ENCODE measurements at places on chromosomes 2 and 18.
A peak's percentile ranks its signal among the peaks of the same experiment; 100 is the strongest.

DNA sequence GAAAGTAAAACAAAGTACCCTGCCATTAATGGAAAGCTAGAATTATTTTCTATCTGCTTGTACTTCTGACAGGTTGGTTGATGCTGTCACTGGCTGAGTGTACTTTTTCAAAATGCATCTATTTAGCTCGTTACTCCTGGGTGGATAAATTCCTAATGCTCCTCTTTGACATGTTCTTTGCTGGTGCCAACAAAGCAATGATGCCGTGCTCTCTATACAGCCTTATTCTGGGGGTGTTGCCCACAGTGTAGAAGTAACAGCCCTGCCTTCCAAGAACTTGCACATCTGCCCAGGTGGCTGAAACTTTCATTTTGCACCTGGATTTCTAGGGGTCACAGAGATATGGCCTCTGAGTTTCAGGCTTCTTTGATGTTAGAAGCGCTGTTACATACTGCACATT lies 132.4 kb downstream of the SLC4A3 start:
- no peak for DNase-seq

- DNase-seq: no peak
These were observed 37.4 kb downstream of the SCTR start for GRCh38 chr2:119486886-119487285.

- no peak for DNase-seq
These were observed 1068.4 kb downstream of the LRP1B start for GRCh38 chr2:141062443-141062842.

DNA sequence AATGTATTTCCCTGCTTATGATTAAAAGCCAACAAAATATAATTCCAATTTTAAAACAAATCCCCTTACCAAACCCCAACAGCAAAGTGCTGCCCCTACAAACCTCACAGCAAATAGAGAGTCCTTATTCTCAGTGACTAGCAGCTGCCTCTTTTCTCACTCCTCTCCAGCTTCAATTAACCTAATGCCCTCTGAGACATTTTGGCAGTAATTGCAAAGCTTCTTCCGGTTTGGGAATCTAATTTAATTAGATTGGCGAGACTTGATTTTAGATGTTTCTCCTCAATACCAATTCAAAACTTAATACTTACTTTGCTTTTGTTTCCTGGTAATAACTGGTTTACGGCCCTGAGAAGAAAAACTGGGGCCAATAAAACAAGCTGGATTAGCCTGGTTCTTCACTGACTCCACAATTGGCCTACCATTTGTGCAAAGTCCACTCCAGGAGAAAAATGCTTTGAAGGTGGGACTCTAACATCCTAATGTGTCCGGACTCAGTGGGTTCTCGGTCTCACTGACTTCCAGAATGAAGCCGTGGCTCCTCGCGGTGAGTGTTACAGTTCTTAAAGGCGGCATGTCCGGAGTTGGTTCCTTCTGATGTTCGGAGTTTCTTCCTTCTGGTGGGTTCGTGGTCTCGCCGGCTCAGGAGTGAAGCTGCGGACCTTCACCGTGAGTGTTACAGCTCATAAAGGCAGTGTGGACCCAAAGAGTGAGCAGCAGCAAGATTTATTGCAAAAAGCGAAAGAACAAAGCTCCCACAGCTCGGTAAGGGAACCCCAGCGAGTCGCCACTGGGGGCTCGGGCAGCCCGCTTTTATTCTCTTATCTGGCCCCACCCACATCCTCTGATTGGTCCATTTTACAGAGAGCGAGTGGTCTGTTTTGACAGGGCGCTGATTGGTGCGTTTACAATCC lies 52.8 kb downstream of the SLC35F5 start:
- DNase-seq: no peak

DNA sequence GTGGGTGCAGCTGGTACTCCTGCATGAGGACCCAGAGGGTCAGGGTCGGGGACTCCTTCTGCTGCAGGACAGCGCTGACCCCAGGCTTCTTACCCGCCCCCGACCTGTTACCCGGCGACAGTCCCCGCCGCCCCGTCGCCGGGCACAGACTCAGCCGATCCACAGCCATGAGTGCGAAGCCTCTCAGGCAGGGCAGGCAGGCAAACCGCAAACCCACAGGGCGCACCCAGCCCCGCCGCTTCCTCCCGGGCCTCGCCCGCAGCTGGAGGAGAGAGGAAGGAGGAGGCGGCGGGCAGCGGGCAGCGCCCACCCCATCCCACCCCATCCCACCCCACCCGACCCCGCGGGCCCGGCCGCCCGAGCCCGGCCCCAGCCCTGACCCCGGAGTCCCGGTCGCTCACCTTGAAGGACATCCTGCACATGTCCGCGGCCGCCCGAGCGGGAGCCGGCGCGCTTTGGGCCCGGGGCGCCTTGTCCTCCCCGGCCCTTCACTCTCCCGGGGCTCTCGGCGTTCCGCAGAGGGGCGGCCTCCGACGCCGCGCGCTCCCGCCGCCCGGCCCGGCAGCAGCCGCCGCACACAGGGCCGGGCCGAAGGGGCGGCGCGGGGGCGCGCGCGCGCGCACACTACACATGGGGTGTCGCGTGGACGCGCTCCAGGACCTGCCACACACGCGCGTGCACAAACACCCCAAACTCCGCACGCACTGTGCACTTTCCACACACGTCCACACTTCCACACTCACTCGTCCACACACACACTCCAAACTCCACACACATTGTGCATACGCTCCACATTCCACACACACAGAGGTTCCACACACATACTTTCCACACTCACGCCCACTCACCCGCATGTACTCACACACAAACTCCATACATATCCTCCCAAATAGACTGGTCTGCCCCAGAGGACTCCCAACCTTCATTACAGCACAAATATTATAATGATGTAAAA lies at the start of gene ANKRD29:
TSS of gene ANKRD29 (minus strand) at position 603 of the 955 bp plus-strand sequence. CDS start at position 422, 181 bp downstream.
- no peak for DNase-seq

GRCh38 chr2:25617948-25618646 lies 55.3 kb downstream of the DTNB start:
- DNase-seq: peak; percentile 32

GRCh38 chr2:23578964-23579671 lies 194.1 kb downstream of the KLHL29 start:
- DNase-seq: no peak

DNA sequence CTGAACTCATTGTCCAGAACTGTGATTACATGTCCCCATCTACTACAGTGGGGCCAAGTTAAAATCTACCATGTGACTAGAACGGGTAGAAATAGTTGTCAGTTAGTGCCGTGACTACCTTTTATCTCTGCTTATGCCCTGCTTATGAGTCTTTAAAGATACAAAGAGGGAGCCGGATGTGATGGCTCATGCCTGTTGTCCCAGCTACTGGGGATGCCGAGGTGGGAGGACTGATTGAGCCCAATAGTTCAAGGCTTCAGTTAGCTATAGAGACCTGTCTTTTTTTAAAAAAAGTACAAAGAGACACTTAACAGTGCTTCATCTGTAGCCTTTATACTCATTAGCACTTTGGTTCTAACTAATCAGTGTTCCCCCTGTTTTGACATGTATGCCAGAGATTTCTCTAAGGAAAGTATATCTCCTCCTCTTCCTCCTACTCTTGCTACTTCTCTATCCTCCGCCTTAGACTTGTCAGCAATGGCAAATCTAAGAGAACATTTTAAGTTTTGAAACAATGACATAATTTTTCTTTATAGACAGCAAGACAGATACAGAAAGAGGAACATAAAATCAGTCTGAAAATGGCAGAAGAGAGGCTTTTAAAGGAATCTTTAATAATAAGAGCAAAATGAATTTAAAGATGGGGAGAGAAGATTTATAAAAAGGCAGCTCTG lies 45.0 kb downstream of the NBEAL1 start:
- DNase-seq: no peak

- no peak for DNase-seq
These were observed 16.3 kb downstream of the SIX3 start for GRCh38 chr2:44957656-44958327.

DNA sequence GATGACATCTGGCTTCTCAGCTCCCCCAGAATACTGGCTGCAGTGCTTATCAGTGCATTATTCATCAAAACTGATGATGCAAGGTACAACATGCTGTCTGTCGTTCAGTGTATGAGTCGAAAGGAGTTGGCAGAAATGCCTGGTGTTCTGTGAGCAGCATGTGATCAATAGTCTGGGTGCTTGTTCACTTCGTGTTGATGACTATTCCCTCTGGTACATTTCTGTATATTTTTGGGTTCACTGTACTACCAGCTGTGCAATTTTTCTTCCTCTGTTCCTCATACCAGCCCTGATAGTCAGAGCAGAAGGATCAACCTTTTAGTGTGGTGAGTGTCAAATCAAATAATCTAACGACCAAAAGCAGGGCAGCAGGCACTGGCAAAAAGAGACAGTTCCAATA lies 59.0 kb upstream of the KLHL14 start:
- DNase-seq: no peak

DNA sequence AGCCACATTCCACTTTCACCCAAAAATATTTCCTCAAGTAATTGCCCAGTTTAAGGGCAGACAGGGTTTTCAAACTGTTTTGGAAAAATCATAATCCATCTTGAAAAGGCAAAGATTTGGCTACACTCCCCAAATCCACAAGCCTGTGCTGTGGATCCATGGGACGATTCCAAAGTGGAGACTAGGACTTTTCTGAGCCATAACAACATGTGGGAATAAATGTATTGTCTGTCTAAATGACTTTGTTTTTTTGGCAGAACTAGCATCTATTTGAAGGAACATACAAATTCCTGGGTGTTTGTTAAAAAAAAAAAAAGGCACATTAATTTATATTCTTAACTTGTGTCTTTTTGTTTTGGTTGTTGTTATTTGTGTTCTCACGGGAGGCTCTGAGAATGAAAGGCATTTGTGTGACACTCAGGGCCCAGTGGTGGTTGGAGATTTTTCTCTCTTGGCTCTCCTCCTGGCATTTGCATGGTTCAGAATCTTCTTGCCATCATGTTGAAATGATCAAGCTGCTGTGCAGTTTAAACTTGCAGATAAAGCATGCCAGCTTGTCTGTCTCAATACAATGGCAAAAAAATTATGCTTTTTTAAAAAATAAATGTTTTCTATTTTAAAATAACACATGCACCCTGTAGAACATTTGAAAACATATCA lies 277.4 kb downstream of the EN1 start:
- DNase-seq: no peak

GRCh38 chr2:25000503-25001324 lies 29.0 kb upstream of the DNAJC27 start:
- no peak for DNase-seq

GRCh38 chr2:11923935-11924334 lies 177.5 kb downstream of the LPIN1 start:
- DNase-seq: no peak

DNA sequence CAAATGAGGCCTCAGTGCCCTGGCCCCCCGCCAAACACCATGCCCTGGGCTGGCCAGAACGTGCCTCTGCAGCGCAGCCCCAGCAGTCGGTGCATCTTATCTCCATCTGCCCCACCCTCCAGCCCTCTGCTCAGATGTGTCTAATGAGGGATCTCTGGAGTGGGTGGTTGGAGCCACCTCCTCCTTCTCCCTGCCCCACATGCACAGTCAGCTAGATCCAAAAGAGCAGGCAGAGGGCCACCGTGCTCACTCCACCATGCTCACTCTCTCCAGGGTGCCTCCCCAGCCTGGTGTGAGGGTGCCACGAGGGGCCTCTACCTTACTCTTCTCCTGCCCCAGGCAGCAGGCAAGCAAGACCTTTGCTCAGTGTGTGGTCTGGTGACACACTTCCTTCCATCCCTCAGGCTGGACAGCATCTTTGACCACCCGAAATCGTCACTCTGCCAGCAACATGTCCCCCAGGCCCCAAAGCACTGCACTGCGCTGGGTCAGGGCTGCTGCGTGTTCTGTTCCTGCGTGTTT lies 266.1 kb upstream of the HDAC4 start:
- no peak for DNase-seq

DNA sequence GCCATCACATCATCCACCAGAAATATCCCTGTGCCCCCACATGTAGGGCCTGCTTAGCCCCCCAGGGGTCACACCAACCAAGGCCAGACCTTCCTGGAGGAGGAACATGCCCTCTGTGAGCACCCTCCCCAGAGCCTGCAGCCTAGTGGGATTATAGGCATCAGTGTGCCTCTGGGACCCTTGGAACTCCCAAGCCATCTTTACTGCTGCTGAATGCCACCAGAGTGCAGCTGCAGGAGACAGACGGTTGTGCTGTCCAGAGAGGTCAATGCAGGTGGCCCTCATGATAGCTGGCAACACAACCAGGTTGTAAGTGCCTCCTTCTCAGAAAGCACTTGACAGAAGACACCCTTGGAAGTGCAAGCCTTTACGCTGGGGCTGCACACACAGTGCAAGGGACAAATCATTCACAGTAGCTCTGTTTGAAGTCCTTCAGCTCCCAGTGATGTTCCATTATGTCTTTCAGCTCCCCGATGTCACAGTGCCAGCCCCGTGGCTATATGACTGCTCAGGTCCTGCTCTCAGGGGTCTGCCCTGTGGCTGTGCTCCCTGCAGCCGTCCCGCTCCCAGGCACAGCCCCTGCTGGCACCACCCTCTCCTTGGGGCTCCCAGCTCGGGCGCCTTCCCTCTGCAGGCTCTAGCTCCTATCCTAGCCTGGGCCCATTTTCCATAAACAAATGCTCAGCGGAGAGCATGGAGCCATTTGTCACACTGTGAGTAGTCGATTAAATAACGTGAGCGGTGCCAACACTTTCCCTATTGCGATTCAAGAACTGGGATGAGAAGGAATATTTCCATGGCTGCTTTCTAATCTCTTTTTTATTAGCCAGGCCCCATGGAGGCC lies 65.1 kb downstream of the EDAR start:
- no peak for DNase-seq

DNA sequence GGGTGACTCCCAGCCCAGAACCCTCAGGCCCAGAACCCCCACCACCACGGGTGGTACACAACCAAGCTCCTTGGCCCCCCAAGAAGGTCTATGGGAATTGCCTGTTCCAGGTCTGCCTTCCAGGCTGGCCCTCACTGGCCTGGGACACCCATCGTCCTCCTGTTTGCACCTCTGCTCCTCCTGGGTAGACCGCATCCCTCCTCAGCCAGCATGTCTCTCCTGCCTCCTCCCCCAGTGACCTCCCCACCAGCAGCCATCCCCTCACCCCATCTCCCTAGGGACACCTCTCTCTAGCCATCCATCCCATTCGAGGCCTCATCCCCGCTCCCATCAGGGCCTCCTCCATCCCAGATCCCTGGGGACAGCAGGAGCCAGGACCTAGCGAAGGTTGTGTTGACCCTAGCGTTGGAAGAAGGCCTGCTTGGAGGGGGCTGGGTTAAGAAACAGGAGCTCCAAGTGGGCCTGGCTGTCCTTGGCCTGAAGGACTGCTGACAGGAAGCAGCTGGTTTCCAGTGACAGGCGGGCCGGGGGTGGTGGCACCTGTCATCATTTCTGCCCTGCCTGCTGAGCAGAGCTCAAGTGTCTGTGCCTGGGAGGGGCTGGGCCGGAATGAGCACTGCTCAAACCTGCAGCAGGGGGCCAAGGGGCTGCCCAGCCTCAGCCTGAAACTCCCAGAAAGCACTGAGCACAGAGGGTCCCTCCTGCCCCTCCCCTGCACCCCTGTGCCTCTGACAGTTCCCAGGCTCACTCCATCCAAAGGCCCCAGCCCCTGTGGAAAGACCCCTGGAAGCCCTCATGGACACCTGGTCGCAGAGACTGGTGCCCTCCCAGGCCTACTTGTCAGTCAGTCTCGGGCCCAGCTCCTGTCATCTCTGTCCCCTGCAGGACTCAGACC lies 96.0 kb upstream of the OTOS start:
- DNase-seq: no peak

GRCh38 chr2:113129519-113130078 lies 2.2 kb downstream of the IL1RN start:
- DNase-seq: no peak

- DNase-seq: no peak
These were observed 22.5 kb downstream of the TEX44 start for GRCh38 chr2:231615058-231615671.
